ENCODE measurements at places on chromosomes 2 and 18.

- DNase-seq: no peak
Observed at GRCh38 chr18:39058386-39059000, 1492.9 kb upstream of the CELF4 start.

DNA sequence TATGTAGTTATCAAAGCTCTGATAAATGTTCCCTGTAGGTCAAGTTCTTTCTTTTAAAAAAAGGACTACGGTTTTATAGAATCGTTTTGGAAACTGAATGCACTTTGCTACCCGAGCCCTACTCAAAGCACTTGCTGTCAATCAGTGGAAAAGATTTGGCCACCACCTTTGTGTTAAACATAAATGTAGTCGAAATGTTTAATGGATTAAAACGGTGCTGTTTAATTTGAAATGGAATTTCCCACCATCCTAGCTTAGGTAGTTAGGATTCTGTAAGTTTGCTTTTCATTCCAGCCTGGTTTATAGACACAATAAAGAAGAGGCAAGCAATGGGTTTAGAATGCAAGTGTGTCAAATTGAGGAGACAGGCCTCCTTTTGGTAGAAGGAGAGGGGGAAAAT lies 69.4 kb upstream of the MMADHC start:
- DNase-seq: no peak

GRCh38 chr18:44882163-44882868 lies 201.6 kb downstream of the SETBP1 start:
- DNase-seq: no peak

GRCh38 chr18:78296166-78296565 lies 683.5 kb upstream of the SALL3 start:
- DNase-seq: no peak

DNA sequence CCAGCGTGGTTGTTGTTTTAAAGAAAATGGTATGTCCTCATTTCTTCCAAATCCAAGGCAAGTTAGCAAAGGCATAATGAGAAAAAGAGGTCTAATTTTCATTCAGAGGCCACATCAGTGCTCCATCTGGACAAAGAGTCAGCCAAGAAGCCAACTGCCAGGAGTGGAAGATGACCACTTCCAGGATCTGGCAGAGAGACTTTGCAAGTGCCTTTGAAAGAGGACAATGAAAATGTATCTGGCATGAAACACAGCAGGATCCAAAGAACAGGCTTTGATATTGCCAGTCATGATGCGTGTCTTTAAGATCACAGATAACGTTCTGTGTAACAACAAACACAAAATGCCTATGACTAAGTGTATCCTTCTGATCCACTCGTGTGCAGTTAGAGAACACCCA lies 82.8 kb downstream of the AFF3 start:
- no peak for DNase-seq

DNA sequence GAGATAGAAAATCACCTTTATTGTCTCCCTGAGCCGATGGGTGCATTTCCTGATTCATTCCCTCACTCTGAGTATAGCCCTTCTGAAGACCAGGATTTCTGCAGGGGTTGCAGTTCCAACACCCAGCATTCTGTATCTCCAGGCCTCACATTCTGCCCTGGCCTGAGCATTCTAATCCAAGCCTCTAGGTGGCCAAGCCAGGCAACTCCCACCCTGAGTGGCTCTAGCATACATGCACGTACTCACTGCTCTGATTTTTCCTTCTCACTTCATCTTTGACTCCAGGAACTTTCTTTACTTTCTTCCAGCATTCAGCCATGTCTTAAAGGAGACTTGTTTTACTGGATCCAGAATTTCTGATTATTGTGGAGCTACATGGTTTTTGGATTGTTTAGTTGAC lies 100.7 kb upstream of the STK39 start:
- DNase-seq: no peak

DNA sequence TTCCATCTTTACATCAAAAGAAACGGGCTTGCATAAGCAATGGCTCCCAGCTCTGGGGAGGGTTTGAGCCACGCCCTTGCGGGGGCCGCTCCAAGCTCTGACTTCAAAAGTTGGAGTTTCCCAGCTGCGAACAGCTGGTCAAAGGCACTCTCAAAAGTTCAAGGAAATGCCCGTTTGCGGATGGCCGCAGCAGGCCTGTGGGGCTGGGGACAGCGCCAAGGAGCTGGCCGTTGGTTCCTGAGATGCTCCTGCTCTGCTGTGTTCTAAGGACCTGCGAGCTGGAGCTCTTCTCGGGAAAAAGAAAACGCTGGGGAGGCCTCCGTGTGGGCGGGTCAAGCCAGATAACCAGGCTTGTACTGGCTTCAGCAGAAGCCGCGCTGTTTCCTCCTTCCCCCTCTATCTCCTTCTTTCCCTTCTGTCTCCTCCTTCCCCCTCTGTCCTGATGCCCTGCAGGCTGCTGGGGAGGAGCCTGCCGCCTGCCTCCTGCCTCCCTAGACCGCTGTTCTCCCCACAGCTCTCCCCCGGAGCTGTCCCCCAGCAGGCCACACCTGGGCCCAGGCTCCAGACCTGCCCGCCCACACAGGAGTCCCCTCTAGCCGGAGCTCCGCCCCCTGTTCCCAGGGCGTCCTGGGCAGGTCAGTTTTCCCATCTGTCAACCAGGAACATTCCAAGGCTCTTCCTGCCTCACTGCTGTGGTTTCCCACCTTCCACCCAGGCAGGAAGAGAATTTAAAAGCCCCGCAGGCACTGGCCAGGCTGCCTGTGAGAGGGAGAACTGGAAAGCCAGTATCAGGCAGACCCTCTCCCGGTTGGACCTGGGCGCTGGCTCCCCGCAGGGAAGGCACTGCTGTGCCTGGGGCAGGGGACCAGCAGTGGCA lies 14.1 kb downstream of the KLF11 start:
- DNase-seq: no peak

GRCh38 chr2:25109822-25110221 lies 58.6 kb downstream of the POMC start:
- DNase-seq: no peak
